H9 (cell line): ENCODE measurements at places on chromosomes 5 and 9. TPM values are rescaled to one million over a fixed set of nuclear protein-coding genes. Genes with fewer than 3 reads are reported as not detected.
A peak's percentile ranks its signal among the peaks of the same experiment; 100 is the strongest.

PDE8B gene
- total RNA-seq: 0.07 TPM in 1 of 2 replicates, not detected in the other

CARTPT gene
- not detected in 2 replicates for total RNA-seq

PGM5 gene
- not detected in 2 replicates for total RNA-seq

GRM6 gene
- not detected in 2 replicates for total RNA-seq

GPRIN1 gene
- total RNA-seq: 10.8 and 12.1 TPM in 2 replicates

ADAMTS12 gene
- total RNA-seq: 5.2 and 6.2 TPM in 2 replicates

CDKN2B gene
- 0.13 and 0.48 TPM in 2 replicates for total RNA-seq

CRB2 gene
- total RNA-seq: 2.9 and 3.6 TPM in 2 replicates

PSAT1 gene
- 215 and 225 TPM in 2 replicates for total RNA-seq

ENC1 gene
- total RNA-seq: 14.4 and 15.5 TPM in 2 replicates

PTPRD gene
- 31.7 and 32.5 TPM in 2 replicates for total RNA-seq

PCDHA2 gene
- 0.18 and 0.20 TPM in 2 replicates for total RNA-seq

DNA sequence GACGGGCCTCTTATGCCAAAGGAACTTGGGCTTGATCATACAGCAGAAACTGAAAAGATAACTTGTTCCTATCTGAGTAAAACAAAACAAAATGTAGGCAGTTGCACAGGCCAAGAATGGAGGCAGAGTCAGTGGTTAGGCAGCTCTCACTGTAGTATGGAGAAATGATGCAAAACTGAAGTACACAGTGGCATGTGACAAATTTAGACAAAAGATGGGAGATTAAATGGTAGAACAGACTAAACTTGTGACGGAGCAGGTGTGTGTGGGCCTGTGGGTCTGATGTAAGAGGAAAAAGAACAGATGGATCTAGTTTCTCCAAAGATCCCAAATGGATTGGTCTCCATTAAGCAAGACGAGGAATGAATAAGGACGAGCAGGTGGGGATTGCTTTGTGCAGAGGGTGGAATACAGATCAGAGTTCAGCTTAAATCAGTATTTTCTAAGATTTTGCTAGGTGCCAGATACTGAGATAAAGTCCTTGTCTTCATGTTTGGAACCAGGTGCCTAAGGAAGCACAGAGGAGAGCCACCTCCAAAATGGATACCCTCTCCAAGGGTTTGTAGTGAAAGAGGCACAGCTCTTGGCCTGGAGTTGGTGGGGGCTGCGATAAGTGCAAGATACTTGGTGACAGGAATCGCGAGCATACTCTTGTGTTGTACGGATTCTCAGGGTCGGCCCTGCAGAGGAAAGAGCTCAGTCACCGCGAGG lies 722 bp upstream of the DCP2 start:
- no peak for DNase-seq

- DNase-seq: no peak
Observed at GRCh38 chr5:174550026-174550425, 174.4 kb upstream of the MSX2 start.

GRCh38 chr9:33229359-33230114 lies 10.4 kb upstream of the SPINK4 start:
- peak; percentile 46 for DNase-seq

DNA sequence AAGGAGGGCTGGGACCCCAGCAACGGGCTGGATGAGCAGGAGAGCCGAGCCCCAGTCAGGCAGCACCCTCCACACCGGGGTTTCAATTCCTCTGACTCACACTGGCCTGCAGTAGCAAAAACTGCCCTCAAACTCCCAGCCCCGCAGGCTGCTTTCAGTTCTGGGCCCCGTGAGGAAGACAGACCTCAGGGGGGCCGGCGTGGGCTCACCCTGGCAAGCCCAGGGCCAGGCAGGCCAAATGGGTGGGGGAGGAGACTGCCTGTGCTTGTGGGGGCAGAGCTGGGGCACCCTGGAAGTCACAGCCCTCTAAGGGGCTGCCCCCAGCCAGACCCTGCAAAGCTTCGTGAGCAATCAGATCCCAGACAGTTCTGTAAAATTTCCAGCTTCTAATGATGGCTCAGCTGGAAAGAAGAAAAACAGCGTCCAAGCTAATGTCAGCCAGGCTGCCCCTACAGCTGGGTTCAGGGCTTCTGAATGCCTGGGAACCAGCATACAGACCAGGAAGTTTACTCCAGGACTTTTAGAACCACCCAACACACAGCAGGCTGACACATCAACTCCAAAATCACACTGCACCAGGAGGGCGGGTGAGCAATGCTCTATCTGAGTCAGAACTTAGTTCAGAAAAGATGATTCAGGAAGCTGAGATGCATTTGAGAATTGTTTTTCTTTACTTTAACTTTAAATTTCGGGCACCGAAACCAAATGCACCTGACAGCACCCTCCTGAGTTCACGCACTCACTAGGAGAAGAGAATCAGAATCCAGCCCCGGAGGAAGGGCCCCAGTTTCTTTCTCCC lies 34.7 kb downstream of the LPCAT1 start:
- DNase-seq: no peak

- peak; percentile 71 for DNase-seq
Observed at GRCh38 chr9:97411789-97412625, at the start of gene TDRD7. Gene TDRD7, plus strand, starts transcription at chr9:97412096. Its CDS starts 16,370 bp downstream, at chr9:97428466.

- DNase-seq: no peak
Observed at GRCh38 chr5:156391139-156391538, 64.2 kb downstream of the SGCD start.

- DNase-seq: no peak
Observed at GRCh38 chr5:150487199-150488061, 20.5 kb upstream of the NDST1 start.

- DNase-seq: no peak
Observed at GRCh38 chr9:135568026-135568425, 6.5 kb downstream of the PAEP start.

DNA sequence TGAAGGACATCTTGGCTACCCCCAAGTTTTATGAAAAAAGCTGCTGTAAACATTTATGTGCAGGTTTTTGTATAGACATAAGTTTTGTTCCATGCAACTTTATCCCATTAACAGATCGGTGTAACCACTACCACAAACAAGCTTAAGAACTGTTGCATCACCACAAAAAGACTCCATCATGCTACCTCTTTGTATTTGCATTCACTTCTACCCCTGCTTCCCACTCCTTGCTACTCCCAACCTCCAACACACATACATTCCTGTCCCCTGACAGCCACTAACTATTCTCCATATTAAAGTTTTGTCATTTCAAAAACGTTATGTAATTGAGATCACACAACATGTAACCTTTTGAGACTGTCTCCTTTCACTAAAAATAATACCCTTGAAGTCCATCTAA lies 57.8 kb upstream of the LHFPL2 start:
- no peak for DNase-seq

- no peak for DNase-seq
Observed at GRCh38 chr9:118785456-118785855, 583.8 kb downstream of the BRINP1 start.

DNA sequence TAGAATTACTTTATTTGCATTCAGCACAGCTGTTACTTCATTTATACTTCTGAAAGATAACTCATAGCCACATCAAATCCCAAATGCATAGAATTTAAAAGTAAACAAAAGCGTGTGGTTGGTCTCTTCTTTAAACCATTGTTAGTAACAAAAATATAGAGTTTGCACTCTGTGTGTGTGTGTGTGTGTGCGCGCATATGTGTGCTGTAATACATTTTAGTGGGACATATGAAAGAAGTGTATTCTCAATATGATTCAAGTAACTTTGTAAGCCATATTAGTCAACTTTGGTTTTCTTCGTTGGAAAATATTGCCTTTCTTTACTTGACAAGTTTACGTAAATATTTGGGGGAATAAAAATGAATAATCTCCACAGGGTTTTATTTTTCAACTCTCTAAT lies 106.1 kb upstream of the PRRC1 start:
- no peak for DNase-seq

- no peak for DNase-seq
Observed at GRCh38 chr9:107744873-107745272, 255.3 kb upstream of the KLF4 start.

GRCh38 chr9:130186839-130187522 lies 14.8 kb downstream of the NCS1 start:
- DNase-seq: peak; percentile 87

DNA sequence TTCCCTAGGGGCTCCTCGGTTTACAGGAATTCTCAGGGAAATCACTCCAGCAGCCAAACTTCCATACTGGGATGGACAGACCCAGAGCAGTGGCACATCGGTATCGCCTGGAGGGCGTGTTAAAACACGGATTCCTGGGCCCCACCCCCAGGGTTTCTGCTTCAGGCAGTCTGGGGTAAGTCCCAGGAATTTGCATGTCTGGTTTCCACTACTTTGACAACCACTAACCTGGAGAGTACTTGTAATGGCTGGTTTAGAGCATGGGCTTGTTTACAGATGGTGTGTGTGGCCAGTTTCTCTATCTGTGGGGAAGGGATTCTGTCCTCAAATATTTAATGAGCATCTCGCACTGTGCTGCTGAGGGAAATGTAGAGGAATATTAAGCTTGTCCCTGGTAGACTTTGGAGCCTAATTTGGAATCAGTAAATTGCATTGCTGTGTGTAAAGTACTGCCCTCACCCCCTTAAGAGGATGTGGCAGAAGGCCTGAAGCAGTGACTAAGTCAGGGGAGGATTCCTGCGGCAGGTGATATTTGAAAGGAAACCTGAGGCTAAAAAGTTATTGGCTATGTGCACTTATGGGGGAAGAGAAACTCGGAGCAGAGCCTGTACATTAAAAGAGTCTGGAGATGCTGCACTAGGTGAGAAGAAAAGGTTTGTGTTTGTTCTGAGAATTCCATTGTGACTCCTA lies 18.6 kb upstream of the TJP2 start:
- DNase-seq: peak; percentile 56

- DNase-seq: no peak
Observed at GRCh38 chr5:93891491-93892480, 150.4 kb upstream of the POU5F2 start.

DNA sequence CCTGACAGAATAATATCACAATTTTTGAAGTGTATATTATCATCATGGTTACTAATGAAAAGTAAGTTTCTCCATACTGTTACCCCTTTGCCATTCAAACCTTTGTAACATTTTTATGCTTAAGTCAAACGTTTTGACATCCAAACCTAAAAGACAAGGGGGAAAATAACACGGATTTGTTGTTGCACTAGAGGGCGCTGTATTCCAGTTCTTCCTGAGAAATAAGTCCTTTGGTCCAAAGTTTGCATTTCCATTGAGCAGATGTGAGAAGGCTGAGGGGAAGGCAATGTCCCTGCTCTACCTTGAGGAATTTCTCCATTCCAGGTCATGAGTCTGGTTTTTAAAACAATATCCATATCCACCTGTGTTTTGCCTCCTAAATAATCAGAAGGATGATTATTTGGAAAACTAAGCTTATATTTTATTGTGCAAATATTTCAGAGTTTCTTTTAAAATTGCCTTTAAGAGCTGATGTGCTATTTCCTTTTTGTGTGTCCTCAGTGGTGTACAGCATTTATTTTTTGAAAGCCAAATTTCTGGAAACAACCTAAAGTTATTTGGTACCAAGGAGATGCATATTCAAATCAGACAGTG lies 9.7 kb downstream of the LECT2 start:
- peak; percentile 31 for DNase-seq

- DNase-seq: peak; percentile 91
Observed at GRCh38 chr9:126781186-126782052, 23.4 kb upstream of the ZBTB43 start.

- no peak for DNase-seq
Observed at GRCh38 chr9:128085943-128086342, 17.9 kb downstream of the SLC25A25 start.
